ENCODE measurements at places on chromosomes 2 and 18.

DNA sequence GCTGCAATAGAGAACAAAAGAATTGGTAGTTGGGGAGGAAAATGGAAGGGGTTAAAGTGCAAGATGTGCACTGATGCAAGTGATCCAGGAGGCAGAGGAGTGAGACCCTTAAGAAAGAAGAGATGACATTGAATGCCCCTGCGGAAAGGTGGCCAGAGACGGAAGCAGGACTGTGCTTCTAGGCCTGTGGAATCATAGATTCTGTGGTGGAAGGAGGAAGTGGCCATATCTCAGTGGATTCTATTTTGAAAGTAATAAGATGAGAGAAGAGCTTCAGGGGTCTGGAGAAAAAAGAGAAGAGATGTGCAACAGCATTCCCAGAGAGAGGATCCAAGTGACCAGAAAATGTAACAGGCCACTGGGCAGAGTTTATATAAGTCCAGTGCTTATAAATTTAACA is 18.6 kb upstream of the GYPC start:
- no peak for ATAC-seq

GRCh38 chr2:27792759-27793158 is 21.2 kb downstream of the MRPL33 start:
- no peak for ATAC-seq

- ATAC-seq = no peak
These were observed 46.8 kb downstream of the GFPT1 start for GRCh38 chr2:69340101-69340775.

- no peak for ATAC-seq
These were observed 3.5 kb downstream of the IMP4 start for GRCh38 chr2:130346041-130346740.

DNA sequence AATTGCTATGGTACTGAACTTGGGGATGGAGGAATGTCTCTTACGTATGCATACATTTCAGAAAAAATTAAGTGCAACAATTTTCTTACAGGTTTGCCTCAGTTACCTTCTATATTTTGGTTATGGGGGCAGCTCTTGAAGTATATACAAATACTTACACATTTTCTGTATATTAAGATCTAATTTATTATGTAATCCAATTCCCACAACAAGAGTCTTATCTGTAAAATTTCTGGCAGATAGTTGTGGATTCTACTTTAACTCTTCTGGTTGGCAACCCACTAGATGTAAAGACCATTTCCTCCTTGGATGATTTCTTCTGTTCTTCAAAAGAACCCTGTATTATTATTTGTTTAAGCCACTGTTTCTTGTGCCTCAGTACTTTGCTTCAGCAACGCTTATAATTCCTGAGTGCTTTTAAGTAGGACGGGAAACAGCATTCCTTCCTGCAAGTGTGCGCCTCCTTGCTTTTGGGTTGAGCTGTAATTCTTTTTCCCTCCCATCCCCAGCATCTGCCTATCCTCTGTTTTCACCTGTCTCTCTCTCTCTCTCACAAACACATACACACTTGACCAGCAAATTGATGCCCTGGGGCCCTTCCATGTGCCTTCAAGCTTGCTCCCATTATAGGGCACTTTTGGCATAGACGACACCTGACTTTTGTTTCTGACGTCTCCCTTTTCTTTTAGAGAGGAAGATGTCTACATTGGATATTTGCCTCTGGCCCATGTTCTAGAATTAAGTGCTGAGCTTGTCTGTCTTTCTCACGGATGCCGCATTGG is 61.4 kb downstream of the ACSL3 start:
- ATAC-seq = no peak

DNA sequence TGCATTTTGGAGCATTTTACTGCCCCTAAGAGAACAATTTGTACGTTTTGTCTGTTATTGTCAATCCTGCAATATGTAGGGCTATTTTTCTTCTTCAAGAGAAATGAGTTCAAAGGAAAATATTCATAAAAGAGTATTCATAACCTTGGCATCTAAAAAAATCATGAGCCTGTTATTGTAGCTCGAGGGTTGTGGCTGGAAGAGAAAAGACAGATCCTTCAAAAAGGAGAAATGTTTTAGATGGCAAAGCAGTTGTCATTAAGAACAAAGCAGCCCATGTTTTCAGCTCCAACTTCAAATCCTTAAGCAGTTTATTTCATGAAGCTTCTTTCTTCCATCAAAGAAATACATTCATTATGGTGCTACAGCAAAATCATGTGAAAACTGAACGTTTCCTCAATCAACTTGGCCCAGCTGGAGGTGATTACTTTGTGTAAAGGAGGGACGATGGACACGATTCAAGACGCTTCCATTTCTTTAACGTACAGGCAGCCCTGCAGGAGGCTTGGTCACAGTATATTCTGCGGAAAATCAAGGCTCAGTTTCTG is 31.4 kb downstream of the QPCT start:
- ATAC-seq = no peak

GRCh38 chr2:100940766-100941645 is 61.1 kb upstream of the RPL31 start:
- no peak for ATAC-seq
